SJCRH30 (cell line): ENCODE measurements at places on chromosomes 6 and 20. TPM values are rescaled to one million over a fixed set of nuclear protein-coding genes. Genes with fewer than 3 reads are reported as not detected.

ACTR5 gene
- total RNA-seq = 21.1 and 22.2 TPM in 2 replicates

CDSN gene
- total RNA-seq = 0.06 TPM in 1 of 2 replicates, not detected in the other

ZNF165 gene
- total RNA-seq = 0.53 and 0.68 TPM in 2 replicates

FOXP4 gene
- 9.2 and 10.3 TPM in 2 replicates for total RNA-seq

SMOC2 gene
- not detected in 2 replicates for total RNA-seq

RRAGD gene
- 61.3 and 63.8 TPM in 2 replicates for total RNA-seq

TUBB1 gene
- 0.03 TPM in 1 of 2 replicates, not detected in the other for total RNA-seq

SOBP gene
- total RNA-seq = 7.0 and 7.8 TPM in 2 replicates

ANKRD66 gene
- total RNA-seq = not detected in 2 replicates

REM1 gene
- not detected in 2 replicates for total RNA-seq

STK38 gene
- total RNA-seq = 26.9 and 27.6 TPM in 2 replicates
